ENCODE measurements at places on chromosomes 2 and 18. TPM values are rescaled to one million over a fixed set of nuclear protein-coding genes. Genes with fewer than 3 reads are reported as not detected.

Gene DHRS9
- 4.8 TPM for total RNA-seq

Gene REG1A
- 12.8 TPM for total RNA-seq

Gene DCDC2C
- total RNA-seq = 6.6 TPM

Gene ERMN
- 1.3 TPM for total RNA-seq

Gene GPR17
- not detected for total RNA-seq

Gene BCL2
- total RNA-seq = 29.3 TPM

DNA sequence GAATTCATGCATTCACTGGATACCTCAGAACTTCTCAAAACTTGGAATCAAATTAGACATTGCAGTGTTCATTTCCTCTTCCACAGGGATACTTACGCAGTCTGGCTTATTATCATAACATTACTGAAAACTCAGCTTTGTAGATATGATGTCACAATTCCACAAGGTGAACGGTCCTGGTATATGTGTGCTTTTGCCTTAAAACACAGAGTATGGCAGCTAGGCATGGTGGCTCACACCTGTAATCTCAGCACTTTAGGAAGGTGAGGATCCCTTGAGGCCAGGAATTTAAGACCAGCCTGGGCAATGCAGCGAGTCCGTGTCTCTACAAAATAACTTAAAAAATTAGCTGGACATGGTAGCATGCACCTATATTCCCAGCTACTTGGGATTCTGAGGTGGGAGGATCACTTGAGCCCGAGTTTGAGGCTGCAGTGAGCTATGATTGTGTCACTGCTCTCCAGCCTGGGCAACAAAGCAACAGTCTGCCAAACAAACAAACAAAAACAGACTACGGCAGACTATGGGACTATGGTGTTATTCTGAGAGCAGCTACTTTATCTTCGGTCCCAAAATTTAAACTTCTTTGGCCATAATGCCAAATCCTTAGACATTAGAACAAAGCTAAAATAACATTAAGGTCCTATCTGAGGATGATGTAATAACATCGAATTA lies 1191.9 kb upstream of the SLC39A10 start:
- H3K27ac ChIP-seq = no peak overlapping the region
- H3K4me3 ChIP-seq = no peak overlapping the region
- no peak for DNase-seq
- H3K36me3 ChIP-seq = no peaks in the 10 kb centered on the region
- no peaks in the 10 kb centered on the region for H3K4me1 ChIP-seq

- no peak overlapping the region for H3K4me3 ChIP-seq
- no peak overlapping the region for H3K27ac ChIP-seq
- H3K36me3 ChIP-seq = no peaks in the 10 kb centered on the region
Observed at GRCh38 chr2:84900971-84901370, 4.5 kb upstream of the TMSB10 start.

DNA sequence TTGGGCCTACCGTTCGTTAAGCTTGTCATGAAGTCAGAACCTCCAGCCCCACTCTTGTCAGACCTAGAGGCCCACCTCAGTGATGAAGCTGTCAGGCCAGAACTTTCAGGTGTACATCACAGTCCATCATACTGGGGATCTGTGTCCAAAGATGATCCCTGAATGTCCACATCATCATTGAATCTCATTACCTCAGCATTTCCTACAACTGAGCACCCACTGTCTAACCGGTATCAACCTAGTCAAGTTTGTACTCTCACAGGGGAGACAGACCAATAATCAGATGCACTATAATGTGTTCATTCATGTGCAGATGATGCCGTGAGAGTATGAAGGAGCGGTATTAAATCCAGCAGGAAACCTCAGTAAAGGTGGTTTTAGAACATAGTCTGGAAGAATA lies 36.3 kb upstream of the EHBP1 start:
- no peak overlapping the region for H3K27ac ChIP-seq
- H3K4me3 ChIP-seq = no peak overlapping the region
- no peak for DNase-seq
- H3K27me3 ChIP-seq = no peaks in the 10 kb centered on the region
- peaks cover 12% of the 10 kb centered on the region for H3K4me1 ChIP-seq

DNA sequence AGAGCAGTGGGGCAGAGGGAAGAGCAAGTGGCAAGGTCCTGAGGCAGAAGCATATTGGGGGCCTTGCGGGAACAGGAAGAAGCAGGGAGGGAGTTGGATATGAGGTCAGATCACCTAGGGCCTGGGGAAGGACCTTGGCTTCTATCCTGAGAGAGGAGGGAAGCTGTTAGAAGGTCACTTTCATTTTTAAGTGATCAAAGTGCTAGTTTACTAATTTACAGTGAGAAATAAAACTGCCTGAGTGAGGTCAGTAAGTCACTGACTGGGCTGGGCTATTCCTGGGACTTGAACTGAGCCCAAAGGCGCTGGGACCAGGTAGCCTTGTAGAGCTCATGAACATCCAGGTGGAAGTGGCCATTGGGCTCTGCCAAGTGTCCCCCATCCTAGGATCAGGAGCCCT lies 76.6 kb upstream of the B3GNT7 start:
- H3K36me3 ChIP-seq = no peaks in the 10 kb centered on the region
- H3K4me3 ChIP-seq = no peak overlapping the region
- no peak overlapping the region for H3K27ac ChIP-seq
- H3K27me3 ChIP-seq = no peaks in the 10 kb centered on the region
- peaks cover 2% of the 10 kb centered on the region for H3K4me1 ChIP-seq

DNA sequence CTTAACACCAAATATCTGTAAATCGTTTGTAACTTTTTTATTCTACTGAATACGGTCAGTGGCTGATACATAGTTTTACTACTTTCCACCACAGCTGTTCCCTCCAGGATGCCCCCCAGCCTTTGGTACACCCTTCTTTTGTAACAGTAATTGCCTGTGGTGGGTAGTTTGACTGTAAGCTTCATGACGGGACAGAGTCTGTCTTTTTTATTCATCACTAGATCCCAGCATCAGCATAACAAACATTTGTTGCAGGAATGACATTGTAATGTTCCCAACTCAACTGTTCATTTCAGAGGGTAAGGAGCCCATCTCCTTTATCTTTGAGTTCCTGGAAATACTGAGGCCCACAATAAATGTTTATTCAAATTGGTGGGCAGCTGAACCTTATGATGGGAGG lies 67.5 kb downstream of the MBOAT2 start:
- H3K27ac ChIP-seq = no peak overlapping the region
- no peak overlapping the region for H3K4me3 ChIP-seq
- no peaks in the 10 kb centered on the region for H3K27me3 ChIP-seq
- no peaks in the 10 kb centered on the region for H3K36me3 ChIP-seq
- DNase-seq = no peak

GRCh38 chr2:74414441-74414840 lies 7.0 kb downstream of the C2orf81 start:
- no peaks in the 10 kb centered on the region for H3K27me3 ChIP-seq
- peak overlapping the region; percentile 89 for H3K4me3 ChIP-seq
- peaks cover 28% of the 10 kb centered on the region for H3K4me1 ChIP-seq
- no peak overlapping the region for H3K27ac ChIP-seq
- no peaks in the 10 kb centered on the region for H3K36me3 ChIP-seq

- no peaks in the 10 kb centered on the region for H3K4me1 ChIP-seq
- no peaks in the 10 kb centered on the region for H3K27me3 ChIP-seq
- no peak overlapping the region for H3K27ac ChIP-seq
- H3K4me3 ChIP-seq = no peak overlapping the region
- no peak for DNase-seq
Observed at GRCh38 chr2:120945091-120945490, 209.4 kb downstream of the GLI2 start.

- DNase-seq = no peak
- H3K27me3 ChIP-seq = no peaks in the 10 kb centered on the region
Observed at GRCh38 chr2:172389685-172390339, 37.6 kb upstream of the ITGA6 start.

DNA sequence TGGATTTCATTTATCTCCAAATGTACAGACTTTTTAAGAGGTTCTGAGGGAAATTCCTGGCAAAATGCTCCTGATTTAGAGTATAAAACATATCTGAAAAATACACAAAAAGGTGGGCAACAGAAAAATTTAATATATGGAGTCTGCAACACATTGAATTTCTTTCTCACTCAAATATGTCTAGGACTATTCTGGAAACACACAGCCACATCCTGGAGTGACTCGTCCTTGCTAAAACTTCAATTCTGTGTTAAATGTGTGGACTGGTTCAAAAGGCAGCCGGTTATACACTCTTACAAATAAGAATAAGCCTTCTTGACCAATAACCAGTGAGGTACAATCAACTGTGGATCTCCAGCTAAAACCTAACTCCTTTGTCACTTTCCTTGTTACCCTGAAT lies 44.1 kb upstream of the RND3 start:
- no peak for DNase-seq
- H3K4me3 ChIP-seq = no peak overlapping the region
- no peaks in the 10 kb centered on the region for H3K27me3 ChIP-seq
- no peaks in the 10 kb centered on the region for H3K36me3 ChIP-seq
- H3K27ac ChIP-seq = no peak overlapping the region
- no peaks in the 10 kb centered on the region for H3K4me1 ChIP-seq

DNA sequence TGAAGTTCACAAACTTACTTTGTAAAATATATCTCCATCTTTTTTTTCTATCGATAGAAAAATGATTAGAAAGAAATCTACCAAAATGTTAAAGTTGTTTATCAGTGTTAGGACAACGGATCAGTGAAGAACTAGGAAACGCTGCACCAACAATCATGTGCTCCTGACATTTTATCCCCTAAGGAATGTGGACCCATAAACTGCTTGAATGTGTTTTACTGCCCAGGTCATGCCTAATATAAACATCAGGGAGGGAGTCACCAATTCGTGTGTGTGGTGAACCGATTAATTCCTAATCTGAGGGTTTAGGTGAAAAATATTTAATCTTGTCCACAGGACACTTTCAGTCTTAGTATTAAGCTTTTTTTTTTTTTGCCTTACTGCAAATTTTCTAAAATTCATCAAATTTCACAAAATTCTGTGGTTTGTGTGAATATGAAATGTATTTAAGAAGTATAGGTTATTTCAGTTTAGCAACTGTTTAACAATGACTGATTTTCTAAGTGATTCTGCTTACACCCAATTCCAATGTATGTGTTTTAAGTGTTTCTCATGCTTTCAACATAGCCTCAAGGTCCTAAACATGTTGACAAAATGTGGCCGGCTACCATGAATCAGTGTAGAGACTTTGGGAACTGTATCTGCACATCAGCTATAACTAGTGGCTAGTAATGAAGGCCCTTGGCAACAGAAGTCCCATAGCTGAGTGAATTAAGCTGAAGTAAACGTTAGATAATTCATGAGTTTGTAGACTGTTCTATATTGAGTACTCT lies 11.1 kb upstream of the KIDINS220 start:
- H3K36me3 ChIP-seq = no peaks in the 10 kb centered on the region
- DNase-seq = no peak
- no peak overlapping the region for H3K27ac ChIP-seq
- no peaks in the 10 kb centered on the region for H3K27me3 ChIP-seq
- H3K4me3 ChIP-seq = no peak overlapping the region
- no peaks in the 10 kb centered on the region for H3K4me1 ChIP-seq

DNA sequence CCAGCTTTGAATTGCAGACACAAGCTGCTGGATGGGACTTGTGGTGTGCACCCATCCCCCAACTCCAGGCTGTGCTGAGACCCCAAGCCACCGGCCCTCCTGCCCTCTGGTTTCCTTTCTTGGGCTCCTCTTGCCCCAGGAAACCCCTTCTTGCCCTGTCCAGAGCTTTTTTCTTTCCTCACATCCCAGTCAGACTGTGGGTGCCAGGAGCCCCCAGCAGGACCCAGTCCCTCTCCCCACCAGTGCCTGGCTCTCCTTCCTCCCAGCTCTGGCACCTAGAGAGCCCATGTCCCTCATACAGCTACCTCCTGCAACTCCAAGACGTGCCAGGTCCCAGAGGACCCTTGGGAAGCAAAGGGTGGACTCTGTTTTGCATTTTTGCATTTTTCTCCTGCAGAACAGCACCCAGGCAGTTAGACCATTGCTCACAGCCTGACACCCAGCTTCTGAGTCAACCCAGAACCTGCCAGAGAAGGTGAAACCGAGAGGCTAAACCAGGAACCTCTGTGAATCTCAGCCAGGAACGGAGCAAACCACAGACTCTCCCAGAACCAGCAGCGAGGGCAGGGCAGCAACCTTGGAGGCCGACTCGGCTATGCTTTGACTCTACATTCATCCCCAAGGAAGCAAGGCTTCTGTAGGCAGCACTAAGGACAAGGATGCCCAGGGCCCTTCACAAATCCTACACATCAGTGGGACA lies 221.1 kb downstream of the ANAPC1 start:
- H3K4me1 ChIP-seq = peaks cover 19% of the 10 kb centered on the region
- H3K36me3 ChIP-seq = no peaks in the 10 kb centered on the region
- H3K4me3 ChIP-seq = no peak overlapping the region
- H3K27me3 ChIP-seq = no peaks in the 10 kb centered on the region
- H3K27ac ChIP-seq = no peak overlapping the region

DNA sequence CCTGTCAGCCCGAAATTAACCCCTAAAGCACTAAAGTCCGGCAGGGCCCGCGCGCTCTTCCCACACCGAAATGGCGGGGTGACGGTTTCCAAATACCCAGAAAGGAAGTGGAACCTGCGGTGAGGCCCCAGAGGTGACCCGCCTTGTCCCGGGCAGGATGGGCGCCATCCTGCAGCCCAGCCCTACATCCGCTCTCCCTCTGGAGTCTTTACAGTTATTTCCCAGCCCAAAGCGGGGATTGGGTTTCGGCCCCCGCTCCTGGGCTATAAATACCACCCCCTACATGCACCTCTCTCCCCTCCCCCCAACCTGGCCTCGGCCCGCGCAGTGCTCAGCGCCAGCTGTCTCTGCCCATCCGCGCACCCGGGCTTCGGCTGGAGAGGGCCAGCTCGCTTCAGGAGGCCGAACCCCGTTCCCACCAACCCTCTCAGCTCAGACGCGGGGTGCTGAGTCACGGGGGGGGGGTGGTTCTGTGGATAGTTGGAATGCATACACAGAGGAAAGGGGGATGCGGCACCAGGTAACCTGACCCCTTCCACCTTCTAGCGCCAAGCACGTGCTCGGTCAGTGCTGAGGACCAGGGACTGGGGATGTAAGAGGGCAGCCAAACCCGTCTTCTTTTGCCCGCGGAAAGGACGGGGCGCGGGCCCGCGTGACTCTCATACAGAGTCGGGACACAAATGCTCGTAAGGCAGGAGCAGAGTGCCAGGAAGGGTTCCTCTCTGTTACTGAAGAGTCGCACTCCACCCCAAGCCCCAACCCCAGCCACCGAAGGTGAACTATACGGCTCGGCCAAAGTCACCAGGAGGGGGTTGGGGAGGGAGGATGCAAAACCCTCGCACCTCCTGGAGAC lies at the start of gene TUBA4B:
TSS of gene TUBA4B (plus strand) at position 344 of the 853 bp plus-strand sequence. CDS start at position 509, 165 bp downstream.
- peaks cover 7% of the 10 kb centered on the region for H3K36me3 ChIP-seq
- H3K27ac ChIP-seq = peak within 1 kb of the TSS; percentile 95
- no peaks in the 10 kb centered on the region for H3K27me3 ChIP-seq
- DNase-seq = no peak
- peak within 1 kb of the TSS; percentile 76 for H3K4me3 ChIP-seq

All from thoracic aorta (tissue), 2 donors.